ACHN (cell line): ENCODE measurements at places on chromosomes 5 and 9.

DNA sequence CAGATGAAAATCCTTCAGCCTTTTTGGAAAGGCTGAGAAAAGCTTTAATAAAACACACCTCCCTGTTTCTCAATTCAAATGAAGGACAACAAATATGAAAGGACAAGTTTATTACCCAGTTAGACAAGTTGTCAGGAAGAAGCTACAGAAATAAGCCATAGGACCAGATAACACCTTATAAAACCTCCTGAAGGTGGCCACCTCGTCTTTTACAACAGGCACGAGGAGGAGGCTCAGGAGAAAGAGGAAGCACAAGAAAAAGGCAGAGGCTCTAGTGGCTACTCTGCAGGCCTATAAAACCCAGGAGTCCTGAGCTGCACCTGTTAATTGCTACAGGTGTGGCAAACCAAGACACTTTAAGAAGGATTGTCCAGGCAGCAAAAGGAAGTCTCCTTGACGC lies 352.1 kb upstream of the CDH18 start:
- DNase-seq: no peak

- no peak for DNase-seq
Measured at GRCh38 chr9:110109333-110110092, 98.4 kb downstream of the C9orf152 start.

GRCh38 chr5:72159501-72159911 lies 52.2 kb downstream of the MAP1B start:
- no peak for DNase-seq

DNA sequence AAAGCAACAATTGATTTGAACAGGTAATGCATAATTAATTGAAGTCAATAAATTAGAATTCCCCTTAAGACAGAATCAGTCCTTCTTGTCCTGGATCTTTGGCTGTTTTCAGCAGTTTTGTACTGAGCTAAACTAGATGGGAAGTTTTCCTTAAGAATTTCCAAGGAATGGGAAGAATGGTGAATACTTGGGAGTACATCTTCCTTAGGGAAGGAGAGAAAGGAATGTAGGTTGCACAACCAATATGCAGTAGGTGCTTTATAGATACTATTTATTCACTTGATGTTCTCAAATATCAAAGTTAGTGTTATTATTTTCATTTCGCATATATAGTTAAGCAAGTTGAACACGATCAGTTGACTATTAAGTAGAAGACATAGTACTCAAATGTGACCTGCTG lies 183.5 kb upstream of the MAP1B start:
- DNase-seq: no peak

DNA sequence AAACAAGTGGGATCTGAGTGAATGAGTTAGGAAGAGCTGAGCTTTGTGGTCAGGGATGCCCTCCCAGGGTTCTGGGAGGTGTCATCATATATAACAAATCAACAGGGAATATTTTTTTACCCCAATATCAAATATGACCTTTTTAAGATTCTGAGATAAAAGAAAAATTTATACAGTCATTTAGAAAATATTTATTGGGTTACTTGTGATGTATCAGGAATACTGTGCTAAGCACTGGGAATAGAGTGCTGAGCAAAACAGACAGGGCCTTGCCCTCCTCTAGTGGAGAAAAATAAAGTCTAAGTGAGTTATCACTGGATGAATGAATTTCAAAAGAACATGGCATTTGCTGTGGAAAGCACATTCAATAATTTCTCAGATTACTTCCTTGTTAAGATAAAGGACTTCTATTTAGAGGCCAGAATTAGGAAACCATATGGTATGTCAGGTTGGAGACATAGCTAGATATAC lies 102.9 kb downstream of the BOD1 start:
- no peak for DNase-seq

DNA sequence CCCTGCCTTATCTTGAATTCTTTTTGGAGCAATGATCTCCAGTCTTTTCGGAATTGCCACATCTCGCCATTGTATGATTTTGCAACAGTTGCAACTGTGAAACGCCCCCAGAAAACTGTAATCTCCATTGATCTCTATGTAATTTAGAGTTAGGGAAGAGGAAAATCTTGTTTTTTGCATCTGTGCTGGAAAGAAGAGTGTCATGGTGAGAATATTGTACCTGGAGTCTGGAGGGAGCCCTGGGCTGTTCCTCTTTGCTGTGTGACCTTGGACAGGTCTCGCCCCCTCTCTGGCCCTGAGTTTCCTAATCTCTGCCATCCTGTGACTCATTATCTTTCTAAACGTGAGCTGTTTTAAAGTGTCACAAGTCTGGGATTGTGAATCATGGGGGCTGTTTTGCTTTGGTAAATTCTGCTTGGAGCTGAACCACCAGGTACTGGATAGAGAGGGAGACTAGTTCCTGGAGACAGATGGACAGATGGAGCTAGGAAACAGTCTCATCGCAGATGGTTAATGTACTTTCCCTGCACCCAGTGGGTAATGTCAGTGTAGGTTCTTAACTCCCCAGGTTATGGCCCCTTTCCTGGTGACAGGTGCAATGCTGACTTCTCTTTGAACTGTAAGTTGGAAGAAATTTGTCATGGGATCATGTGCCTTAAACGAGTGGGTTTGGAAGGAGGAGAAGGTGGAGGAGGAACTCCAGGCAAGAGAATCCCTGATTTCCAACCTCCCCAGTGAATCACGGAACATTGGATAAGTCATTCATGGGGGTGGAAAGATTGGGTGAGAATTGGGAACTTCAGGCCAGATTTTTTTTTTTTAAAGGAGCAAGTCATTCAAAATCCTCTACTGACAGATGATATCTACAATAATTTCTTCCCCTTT lies 19.6 kb downstream of the PPARGC1B start:
- no peak for DNase-seq

GRCh38 chr9:2053883-2054845 lies 39.0 kb downstream of the SMARCA2 start:
- peak; percentile 80 for DNase-seq

DNA sequence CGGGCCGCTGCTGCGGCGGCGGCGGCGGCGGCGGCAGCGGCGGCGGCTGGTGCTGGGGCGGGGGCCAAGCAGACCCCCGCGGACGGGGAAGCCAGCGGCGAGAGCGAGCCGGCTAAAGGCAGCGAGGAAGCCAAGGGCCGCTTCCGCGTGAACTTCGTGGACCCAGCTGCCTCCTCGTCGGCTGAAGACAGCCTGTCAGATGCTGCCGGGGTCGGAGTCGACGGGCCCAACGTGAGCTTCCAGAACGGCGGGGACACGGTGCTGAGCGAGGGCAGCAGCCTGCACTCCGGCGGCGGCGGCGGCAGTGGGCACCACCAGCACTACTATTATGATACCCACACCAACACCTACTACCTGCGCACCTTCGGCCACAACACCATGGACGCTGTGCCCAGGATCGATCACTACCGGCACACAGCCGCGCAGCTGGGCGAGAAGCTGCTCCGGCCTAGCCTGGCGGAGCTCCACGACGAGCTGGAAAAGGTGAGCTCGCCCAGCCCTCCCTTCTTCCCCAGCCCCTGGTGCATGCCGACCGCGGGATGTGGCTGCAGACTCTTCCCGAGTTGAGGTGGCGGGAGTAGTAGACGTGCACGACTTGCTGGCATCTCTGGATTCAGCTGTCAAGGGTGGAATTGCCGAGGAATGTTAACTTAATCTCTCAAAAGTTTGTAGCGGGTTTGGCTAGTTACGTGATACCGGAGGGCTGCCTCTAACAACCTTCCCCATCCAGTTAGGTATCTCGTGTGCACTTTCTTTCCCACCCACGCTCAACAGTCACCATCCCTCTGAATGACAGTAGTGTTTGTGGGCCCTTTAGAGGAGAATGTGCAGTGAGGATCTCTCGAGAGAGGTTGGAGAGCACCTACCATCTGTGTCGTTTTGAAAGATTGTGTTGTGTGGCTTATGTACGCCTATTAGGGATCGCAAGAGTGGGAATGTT lies 932 bp downstream of the SLC12A2 start:
- DNase-seq: peak; percentile 30
